ENCODE measurements at places on chromosomes 3 and 15. TPM values are rescaled to one million over a fixed set of nuclear protein-coding genes. Genes with fewer than 3 reads are reported as not detected.

DNA sequence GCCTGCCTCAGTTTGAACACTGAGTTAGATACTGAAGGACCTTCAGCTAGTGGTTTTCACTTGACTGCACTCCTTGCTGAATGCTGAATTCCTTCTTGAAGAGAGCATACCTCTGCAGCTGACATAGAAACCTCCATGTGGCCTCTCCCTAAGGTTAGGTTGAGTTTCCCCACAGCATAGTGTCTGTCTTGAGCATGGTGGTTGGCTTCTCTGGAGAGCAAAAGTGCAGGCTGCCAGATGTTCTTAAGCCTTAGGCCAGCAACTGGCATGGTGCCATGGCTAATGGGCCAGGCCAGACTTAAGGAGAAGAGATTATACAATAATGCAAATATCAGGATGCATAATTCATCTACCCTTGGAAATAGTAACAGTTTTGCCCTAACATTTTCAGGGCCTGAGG is 545.6 kb upstream of the ZNF385D start:
- no peak for DNase-seq

DNA sequence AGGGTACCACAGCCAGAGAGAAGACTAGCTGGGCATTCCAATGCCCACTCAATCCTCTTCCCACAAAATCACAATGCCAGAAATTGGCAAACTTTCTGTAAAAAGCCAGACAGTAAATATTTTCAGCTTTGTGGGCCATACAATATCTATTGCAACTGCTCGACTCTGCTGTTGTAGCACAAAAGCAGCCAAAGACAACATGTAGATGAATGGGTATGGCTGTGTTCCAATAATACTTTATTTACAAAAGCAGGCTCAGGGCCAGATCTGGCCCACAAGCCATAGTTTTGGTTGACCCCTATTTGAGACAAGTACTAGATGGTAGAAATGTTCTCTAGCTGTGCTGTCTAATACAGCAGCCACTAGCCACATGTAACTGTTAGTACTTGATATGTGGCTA is 330.9 kb downstream of the ERC2 start:
- DNase-seq, result no peak

TRH gene
- polyA plus RNA-seq, result not detected

- no peak for DNase-seq
These were observed 289.1 kb downstream of the GAP43 start for GRCh38 chr3:115912372-115912771.

CLDN18 gene
- 0.01 TPM for polyA plus RNA-seq

- no peak for DNase-seq
These were observed 10.2 kb upstream of the ITPKA start for GRCh38 chr15:41483519-41483918.

DNA sequence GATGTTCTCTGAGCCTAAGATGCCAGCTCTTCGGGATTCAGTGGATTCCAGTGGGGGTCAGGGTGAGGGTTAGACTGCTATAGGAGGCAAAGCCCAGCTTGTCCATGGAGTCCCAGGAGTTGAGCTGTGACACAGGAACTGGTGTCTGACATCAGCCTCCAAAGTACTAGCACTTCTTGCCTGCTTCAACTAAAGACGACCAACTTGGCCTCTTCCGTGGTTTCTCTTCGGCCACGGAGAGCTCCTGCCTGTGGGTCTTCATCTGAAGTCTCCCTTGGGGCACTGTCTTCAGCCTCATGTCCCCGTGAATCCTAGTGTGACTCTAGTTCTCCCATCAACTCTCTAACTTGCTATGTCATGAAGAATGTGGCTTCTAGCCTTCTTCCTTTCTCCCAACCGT is 12.8 kb upstream of the ACAN start:
- no peak for DNase-seq

GRCh38 chr3:18111796-18112232 is 313.3 kb downstream of the SATB1 start:
- no peak for DNase-seq

GRCh38 chr15:82044373-82045178 is 1.2 kb downstream of the MEX3B start:
- peak; percentile 41 for DNase-seq

GRCh38 chr15:27807335-27807734 is 291.8 kb downstream of the OCA2 start:
- no peak for DNase-seq

TRMT10C gene
- polyA plus RNA-seq, result 36.2 TPM

IQCH gene
- 0.11 TPM for polyA plus RNA-seq

DNA sequence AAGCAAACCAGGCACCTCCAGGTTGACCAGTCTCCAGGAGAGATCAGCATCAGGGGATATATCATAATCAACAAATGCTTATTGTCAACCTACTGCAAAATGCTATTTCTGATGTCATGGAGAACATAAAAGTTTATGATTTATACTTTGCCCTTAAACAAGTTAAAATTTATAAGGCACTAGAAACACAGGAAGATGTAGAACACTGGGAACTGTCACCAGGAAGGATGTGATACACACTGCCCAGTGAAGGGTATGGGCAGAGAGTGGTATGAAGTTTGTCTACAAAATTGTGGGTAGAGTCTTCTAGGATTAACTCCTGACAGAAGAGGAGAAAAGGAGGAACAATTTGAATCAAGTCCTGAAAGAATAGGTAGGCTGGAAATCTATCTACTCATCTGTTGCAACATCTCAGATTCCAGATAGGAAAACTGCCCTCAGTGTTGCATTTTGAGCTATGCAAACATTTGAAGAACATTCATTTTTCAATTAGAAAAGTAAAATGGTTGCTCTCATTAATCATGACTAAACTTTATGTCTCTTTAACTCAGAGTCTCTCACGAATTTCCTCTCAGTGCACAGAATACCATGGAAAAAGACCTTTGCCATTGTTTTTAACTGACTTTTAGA is 105.9 kb upstream of the SKOR1 start:
- no peak for DNase-seq

- DNase-seq, result no peak
These were observed 19.3 kb upstream of the RAB6B start for GRCh38 chr3:133914839-133915600.

DNA sequence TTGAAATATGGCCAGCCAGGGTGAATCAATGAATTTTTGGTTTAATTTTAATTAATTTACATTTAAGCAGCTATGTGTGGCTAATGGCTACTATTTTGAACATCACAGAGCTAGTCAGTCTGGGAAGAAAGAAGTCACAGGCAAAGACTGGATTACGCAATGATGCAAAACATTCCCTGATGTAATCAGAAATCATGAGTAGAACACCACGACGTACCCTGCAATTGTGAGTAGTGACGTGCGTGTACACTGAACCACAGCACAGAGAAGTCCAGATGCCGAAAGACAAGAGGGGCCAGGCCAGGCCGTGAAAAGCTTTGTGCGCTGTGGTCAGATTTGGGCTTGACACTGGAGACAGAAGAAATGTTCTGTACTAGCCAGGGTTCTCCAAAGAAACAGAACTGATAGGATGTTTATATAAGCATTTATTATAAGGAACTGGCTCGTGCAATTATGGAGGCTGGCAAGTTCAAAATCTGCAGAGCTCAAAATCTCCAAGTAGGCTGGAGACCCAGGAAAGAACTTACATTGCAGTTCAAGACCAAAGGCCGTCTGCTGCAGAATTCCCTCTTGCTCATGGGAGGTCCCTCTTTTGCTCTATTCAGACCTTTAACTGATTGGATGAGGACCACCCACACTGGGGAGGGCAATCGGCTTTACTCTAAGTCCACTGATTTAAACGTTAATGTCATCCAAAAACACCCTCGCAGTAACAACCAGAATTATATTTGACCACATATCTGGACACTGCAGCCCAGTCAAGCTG is 44.6 kb downstream of the SH3BP5 start:
- DNase-seq, result peak; percentile 36

Measured in heart left ventricle (tissue), 16 donors.